H7 (cell line): ENCODE measurements at places on chromosomes 11 and 22. TPM values are rescaled to one million over a fixed set of nuclear protein-coding genes. Genes with fewer than 3 reads are reported as not detected.

THY1 gene
- total RNA-seq, result 305 and 319 TPM in 2 replicates

KCNQ1 gene
- 0.18 and 0.48 TPM in 2 replicates for total RNA-seq

BAIAP2L2 gene
- total RNA-seq, result 1.0 and 2.7 TPM in 2 replicates

PATE4 gene
- not detected in 2 replicates for total RNA-seq

LINC01488 gene
- not detected in 2 replicates for total RNA-seq

RIMBP3B gene
- total RNA-seq, result 0.22 and 0.24 TPM in 2 replicates

KCNJ5 gene
- total RNA-seq, result 0.04 and 0.35 TPM in 2 replicates

DSCAML1 gene
- total RNA-seq, result 0.33 and 0.59 TPM in 2 replicates

ARHGAP20 gene
- 0.07 and 0.14 TPM in 2 replicates for total RNA-seq
